ENCODE measurements at places on chromosomes 2 and 18. TPM values are rescaled to one million over a fixed set of nuclear protein-coding genes. Genes with fewer than 3 reads are reported as not detected.

- DNase-seq: no peak
These were observed 77.9 kb upstream of the DOCK10 start for GRCh38 chr2:225120186-225120585.

The COL5A2 gene
- 1.1 TPM for total RNA-seq

GRCh38 chr2:117323331-117323730 lies 491.2 kb upstream of the DDX18 start:
- DNase-seq: no peak

- DNase-seq: peak; percentile 78
These were observed 27.0 kb upstream of the MGAT4A start for GRCh38 chr2:98757904-98758421.

The TBC1D8 gene
- total RNA-seq: 17.0 TPM

DNA sequence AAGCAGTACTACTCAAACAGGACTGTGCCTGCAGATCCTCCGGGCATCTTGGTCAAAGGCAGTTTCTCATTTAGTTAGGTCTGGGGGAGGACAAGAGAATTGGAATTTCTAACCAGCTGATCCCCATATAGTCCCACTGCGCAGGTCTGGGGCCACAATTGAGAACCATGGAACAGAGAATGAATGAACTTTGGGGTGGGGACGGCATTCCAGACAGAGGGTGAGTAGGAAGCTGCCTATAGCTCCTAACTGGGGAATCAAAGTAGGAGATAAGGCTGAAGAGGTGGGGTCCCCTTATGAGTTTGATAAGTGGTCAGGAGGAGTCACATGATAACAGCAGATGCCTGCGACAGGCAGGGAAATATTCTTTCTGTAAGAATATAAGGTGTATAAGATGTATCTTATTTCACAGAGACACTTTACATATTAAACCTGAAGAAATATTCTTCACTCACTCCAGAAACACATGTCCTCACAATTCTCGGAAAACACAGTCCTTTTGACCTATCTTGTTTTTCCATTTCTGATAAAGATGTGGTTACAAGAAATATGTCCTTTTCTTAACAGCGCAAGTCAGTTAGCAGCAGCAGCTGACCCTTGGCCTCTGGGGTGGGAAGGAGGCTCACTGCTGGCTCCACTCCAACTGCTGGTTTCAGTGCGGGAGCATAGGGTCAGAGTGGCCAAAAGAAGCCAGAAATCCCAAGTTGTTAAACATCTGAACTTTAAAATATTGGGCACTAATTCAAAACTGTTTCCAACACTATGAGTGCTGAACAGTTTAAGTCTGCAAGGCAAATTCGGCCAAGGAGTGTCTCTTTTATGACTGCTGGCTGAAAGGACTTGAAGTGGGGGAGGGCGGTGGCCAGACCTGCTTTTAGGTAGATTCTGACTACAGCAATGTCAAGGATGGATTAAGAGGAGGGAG lies 12.6 kb upstream of the TMEM214 start:
- DNase-seq: no peak

The HSBP1L1 gene
- 17.9 TPM for total RNA-seq

GRCh38 chr18:69326094-69326493 lies 74.6 kb upstream of the DOK6 start:
- DNase-seq: no peak

The MAPK4 gene
- not detected for total RNA-seq

The TLX2 gene
- total RNA-seq: not detected

DNA sequence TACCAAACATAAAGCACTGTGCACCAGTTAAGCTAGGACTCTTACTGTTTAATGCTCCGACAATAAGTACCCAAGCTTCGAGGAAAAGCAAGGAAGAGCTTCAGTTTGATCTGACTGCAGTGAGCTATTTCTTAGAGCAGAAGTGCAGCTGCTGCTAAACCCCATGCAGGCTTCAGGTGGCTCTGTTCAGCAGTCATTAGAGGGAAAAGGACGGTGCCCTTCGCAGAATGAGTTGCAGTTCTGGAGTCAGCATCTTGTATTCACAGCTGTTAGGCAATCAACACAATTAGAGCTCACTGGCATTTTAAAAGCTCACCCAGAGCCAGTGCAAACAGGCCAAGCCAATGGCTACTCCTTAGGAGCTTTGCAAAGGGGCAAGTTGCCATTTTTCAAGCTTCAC lies 1.5 kb upstream of the CERKL start:
- no peak for DNase-seq

- DNase-seq: no peak
These were observed 241.1 kb downstream of the BCL2 start for GRCh38 chr18:63078471-63078870.

GRCh38 chr2:37864217-37864616 lies 60.9 kb upstream of the RMDN2 start:
- DNase-seq: no peak

The HOXD1 gene
- total RNA-seq: not detected

The CPO gene
- total RNA-seq: 0.40 TPM

The REL gene
- 23.4 TPM for total RNA-seq

GRCh38 chr2:45237128-45237527 lies 227.9 kb upstream of the SIX2 start:
- no peak for DNase-seq

The CNTNAP5 gene
- not detected for total RNA-seq

- DNase-seq: no peak
These were observed 824.2 kb upstream of the FAM98A start for GRCh38 chr2:34423301-34423700.

DNA sequence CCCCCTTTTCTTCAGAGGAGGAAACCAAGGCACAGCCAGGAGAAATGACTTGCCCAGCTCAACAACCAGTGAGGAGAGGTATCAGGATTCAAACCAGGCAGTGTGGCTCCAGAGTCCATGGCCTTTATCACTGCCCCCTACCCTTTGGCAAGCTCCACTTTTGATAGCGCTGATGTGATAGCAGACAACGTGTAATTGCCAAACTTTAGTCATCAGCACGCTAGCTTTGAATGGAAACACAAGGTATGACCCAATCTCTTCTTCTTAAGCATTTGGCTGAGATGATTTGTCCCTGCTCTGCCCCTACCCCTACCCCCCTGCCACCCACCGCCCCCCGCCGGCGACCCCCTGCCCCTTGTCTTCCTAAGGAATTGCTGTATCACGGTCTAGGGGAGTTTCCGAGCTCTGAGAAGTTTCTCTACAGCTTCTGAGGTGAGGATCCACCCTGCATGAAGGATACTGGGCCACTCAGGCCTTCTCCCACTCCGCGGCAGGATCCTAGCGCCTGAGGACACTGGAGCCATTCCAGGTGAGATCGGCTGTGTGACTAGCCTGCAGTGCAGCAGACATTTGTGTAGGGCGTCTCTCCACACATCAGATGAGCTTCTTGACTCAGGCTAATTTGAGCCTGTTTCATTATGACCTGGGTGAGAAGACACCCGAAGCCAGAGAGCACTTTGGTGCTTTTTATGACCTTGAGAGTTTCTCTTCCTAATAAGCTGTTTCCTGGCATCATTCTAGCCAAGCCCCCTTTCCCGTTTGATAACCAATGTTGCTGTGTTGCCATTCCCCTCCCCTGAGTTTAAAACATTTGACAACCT lies 75.1 kb upstream of the MAP4K4 start:
- no peak for DNase-seq

DNA sequence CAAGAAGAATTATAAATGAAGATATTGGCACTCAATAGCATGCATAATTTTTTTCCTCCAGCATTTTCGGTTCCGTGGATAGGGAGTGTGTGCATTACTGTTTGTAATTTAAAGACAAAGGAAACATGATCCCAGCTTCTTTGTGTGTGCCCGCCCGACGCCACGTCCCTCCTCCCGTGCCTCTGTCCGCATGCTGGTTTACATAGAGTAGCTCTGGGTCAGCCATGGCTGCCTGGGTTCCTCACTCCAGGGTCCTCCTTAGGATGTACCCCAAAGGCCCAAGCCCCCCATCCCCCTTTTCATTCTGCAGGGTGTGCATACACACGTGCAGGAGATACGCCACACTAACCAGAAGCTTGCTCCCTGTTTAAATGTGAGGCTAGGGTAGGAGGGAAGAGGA lies 214.7 kb downstream of the KLHL29 start:
- no peak for DNase-seq

The KCNE4 gene
- total RNA-seq: not detected

DNA sequence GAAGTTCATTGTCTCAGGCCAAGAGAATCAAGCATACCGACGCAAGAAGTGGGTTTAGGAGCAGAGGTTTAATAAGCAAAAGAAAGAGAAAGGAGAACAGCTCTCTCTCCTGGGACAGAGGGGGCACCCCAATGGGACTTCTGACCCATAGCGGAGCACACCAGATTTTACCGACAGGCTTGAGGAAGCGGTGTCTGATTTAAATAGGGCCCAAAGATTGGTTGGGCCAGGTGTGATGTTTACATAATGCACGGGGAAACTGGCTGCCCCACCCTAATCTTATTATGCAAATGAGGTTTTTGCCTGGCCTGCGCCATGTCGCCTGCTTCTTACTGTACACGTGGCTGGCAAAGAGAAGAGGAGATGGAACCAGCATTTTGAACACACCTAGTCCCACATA lies 106.2 kb downstream of the MREG start:
- no peak for DNase-seq

The NOSTRIN gene
- 12.5 TPM for total RNA-seq

The PAIP2B gene
- 4.0 TPM for total RNA-seq

The SRD5A2 gene
- not detected for total RNA-seq

GRCh38 chr18:41444943-41445342 lies 510.1 kb upstream of the PIK3C3 start:
- no peak for DNase-seq

The SIGLEC15 gene
- total RNA-seq: 0.28 TPM

The SLC30A3 gene
- 0.24 TPM for total RNA-seq

- DNase-seq: no peak
These were observed 30.7 kb downstream of the KCNIP3 start for GRCh38 chr2:95327861-95328260.

The DSC1 gene
- not detected for total RNA-seq

DNA sequence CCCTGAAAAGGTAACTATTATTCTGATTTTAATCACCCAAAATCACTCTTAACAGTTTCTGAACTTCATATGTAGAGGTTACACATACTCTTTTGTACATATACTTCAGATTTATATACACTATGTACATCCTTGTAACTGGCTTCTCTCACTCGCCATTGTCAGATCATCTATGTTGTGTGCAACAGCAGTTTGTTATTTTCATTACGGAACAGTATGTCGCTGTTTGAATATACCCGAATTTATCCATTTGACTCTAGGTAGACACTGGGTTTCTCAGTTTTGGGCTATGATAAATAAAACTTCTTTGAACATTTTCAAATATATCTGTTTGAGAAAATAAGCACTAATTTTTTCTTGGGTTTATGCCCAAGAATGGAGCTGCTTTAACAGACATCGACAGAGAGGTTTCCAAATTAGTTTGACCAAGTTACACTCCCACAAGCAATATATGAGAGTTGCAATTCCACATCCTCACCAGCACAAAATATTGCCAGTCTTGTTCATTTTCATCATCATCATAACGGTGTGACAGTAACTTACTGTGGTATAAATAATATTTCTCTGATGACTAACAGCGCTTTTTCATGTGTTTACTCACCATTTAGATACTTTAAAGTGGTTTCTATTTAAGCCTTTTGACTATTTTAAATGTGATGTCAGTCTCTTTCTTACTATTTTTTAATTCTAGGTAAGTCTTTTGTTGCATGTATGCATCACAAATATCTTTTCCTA lies 80.9 kb downstream of the SMC6 start:
- DNase-seq: no peak

DNA sequence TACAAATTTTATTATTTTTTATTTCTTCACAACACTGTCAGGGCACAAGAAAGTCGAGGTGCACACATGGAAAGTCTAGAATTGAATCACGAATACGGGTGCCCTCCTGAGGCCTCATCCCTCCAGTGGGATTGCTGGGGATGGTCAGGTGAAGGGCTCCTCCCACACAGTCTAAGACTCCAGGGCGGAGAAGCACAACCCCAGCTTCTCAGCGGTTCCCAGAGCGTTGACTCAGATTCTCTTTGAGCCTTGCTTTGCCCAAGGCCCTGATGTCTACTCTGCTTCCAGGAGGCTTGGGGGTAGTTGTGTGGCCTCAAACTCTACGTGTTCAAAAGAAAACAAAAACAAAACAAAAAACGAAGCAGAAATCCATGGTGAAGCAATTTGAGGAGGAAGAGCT lies 108.4 kb downstream of the LYPD6B start:
- DNase-seq: no peak

- DNase-seq: no peak
These were observed 74.6 kb downstream of the COL5A2 start for GRCh38 chr2:189104934-189105333.

GRCh38 chr2:189444322-189444721 lies 3.0 kb downstream of the WDR75 start:
- no peak for DNase-seq
